ENCODE measurements at places on chromosomes 11 and 22.

- no peak for DNase-seq
Measured at GRCh38 chr22:21803811-21804249, 63.6 kb downstream of the MAPK1 start.

GRCh38 chr11:114145166-114145775, 85.8 kb downstream of the ZBTB16 start:
- no peak for DNase-seq

- DNase-seq: no peak
Measured at GRCh38 chr11:95086151-95086550, 3.5 kb upstream of the ENDOD1 start.

- no peak for DNase-seq
Measured at GRCh38 chr11:106281455-106282173, 204.2 kb downstream of the AASDHPPT start.

GRCh38 chr22:45818424-45819085, 146.9 kb downstream of the ATXN10 start:
- DNase-seq: no peak

DNA sequence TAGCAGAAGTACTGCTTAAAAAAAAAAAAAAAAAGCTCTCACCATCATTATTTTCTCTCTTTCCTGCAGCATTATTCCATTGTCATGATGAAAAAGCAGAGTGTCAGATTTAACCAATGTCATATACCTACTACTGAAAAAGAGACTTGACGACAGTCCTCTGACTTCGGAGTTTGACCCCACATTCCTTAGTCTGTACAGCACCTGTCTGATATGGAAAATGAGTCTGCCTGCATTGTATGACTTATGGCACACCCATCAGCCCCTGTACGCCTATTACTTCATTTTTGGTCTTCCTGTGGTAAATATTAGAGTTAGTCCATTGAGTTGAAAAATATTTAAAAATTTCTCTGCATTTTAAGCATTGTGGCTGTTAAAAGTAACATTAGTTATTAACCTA, 54.5 kb upstream of the NOX4 start:
- DNase-seq: no peak

DNA sequence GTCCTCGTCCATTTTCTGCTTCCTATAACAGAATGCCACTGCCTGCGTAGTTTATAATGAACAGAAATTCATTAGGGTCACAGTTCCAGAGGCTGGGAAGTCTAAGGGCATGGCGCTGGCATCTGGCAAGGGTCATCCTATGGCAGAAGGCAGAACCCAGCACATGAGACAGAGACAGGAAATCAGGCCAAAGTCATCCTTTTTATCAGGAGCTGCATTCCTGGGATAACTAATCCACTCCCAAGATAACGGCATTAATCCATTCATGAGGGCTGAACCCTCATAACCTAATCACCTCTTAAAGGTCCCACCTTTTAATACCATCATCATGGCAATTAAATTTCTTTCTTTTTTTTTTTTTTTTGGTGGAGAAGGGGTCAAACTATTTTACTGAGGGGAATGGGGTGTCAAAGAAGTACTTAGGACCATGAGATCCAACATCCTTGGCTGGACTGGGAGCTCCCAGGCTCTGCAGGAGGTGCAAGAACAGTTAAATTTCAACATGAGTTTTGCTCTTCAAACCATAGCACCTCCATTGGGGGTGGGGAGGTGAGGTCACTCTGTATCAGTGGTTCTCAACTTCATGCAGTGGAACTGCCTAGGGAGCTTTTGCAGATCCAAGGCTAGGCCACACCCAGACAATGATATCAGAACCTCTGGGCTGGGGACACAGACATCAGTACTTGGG, 4.4 kb downstream of the TMEM109 start:
- DNase-seq: no peak

- DNase-seq: no peak
Measured at GRCh38 chr11:81987829-81988472, 745.7 kb downstream of the FAM181B start.

- no peak for DNase-seq
Measured at GRCh38 chr11:57466680-57467079, 6.4 kb downstream of the RTN4RL2 start.

GRCh38 chr11:46050662-46051061, 70.6 kb downstream of the PHF21A start:
- no peak for DNase-seq

DNA sequence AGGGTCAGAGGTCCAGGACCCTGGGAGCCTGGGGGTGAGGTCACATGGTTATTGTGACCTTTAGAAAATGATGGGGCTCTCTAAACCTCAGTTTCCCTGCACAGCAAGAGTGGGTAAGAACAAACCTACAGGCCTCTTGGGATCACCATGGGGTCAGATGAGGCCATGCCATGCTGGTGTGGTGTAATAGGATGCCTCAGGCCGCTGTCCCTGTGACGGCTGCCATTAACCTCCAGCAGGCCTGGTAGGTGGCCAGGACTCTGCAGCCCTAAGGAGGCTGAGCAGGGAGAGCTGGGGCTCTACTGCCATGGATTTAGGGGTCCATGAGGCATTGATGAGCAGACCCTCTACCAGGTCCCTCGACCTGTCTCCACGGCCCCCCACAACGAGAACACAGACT, 265.5 kb downstream of the CTTN start:
- DNase-seq: no peak

DNA sequence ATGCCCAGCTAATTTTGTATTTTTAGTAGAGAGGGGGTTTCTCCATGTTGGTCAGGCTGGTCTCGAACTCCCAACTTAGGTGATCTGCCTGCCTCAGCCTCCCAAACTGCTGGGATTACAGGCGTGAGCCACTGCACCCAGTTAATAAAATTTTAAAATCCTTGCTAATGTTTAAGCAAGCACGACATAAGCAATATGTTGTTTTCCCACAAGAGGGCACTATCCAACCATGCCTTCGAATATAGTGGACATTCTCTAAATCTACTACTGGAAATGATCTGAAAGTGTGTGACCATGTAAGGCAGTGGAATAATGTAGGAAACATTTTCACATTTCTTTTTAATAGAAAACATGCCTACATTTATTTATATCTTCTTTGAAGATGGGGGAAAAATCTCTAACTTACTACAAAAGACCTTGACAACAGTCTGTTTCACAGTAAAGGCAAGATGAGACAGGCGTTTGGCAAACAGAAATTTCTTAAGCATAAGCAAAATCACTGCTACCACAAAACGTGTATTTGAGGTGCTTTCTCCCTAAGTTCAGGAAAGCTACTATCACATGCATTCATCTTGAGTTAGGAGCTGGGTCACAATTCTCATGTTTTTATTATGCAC, 38.2 kb downstream of the PITPNB start:
- no peak for DNase-seq

GRCh38 chr22:45776313-45776585, 104.6 kb downstream of the ATXN10 start:
- DNase-seq: no peak

DNA sequence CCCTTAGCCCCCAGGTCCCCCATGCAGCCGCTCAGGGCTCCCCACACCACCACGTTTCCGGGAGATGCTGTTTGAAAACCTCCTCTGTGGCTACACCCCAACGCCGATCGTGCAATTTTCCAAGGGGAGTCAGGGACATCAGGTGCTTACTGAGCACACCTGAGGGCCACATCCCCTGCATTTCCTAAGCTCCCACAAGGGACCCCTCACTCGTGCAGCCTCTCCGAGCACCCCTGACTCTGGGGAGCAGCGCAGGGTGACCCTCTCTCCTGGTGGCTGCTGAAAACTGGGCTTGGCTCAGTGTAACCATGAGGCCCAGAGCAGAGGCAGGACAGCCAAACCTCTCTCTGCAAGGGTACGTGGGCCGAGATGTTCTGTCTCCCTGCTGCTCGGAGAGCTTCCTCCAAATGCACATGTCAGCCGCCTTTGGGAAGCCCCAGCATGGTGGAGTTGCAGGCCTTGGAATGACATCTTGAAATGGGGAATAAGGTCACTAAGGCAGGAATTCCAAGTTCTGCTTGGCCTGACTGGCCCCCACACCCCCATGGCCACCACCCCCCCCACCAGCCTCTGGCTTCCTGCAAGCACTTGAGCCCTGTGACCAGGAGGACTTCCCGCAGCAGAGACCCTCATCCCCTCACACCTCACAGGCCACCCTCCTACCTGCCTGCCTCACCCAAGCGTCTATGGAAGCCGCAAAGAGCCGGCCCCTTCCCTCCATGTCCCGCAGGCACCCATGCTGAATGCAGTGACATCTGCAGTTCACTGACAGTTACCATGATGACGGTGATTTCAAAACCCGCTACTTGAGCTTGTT, 257.4 kb downstream of the BRD1 start:
- no peak for DNase-seq

DNA sequence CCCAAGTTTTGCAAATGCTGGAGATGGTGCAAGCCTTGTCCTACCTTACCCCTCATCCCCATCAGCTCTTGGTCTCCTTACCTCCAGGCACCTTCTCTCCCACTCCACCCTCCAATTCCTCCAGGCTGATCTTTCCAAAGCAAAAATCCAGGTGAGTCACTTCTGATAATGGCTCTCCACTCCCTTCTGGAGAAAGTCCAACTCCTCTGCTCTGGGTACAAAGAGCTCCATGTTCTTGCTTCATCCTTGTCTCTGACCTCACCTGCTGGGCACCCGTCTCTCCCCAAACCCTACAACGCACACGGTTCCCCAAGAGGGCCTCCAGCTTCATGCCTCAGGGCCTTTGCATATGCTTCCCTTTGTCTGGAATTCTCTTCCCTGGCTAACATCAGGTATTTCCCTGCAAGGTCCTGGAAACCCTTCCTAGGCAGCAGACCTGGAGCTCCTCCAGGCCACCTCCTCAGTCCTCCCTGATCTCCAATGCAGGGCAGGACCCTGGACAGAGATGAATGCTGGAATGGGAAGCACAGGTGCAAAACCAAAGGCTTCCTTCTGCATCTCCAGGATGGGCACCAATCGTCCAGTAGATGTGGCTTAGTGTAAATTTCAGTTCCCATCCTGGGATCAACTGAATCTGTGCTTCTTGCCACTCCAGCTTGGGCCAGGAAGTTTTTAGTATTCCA, 22.7 kb downstream of the IFT27 start:
- DNase-seq: no peak

GRCh38 chr11:128052912-128053641, 534.3 kb downstream of the ETS1 start:
- DNase-seq: no peak

DNA sequence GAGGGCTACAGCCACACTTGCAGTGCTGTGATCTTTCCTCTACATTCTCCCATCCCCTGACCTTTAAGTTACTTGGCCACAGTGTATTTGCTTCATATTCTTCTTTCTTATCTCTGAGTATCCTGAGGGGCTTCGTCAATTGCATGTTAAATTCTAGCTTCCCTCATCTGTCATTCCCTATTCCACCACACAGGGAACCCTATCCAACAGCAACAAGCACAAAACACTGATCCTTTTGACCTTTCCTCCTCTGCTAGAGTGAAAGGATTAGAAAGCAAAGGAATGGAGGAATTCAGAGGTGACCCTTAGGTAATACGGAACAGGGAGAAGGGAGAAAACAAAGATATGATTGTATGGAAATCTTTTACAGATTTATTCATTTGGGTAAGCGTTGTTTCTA, 1061.7 kb upstream of the TENM4 start:
- no peak for DNase-seq

Data from activated naive CD4-positive, alpha-beta T cell treated with Interleukin-2 at 50 U/mL for 16 hours (primary cell).